ENCODE measurements at places on chromosomes 6 and 20. TPM values are rescaled to one million over a fixed set of nuclear protein-coding genes. Genes with fewer than 3 reads are reported as not detected.

Gene UNC93A
- not detected for total RNA-seq

Gene GTF2H4
- total RNA-seq: 21.3 TPM

GRCh38 chr6:108690326-108691049 is 129.8 kb downstream of the FOXO3 start:
- H3K36me3 ChIP-seq: peaks cover 16% of the 10 kb centered on the region
- no peak for DNase-seq
- H3K27ac ChIP-seq: peak overlapping the region; percentile 85
- H3K4me1 ChIP-seq: peaks cover 36% of the 10 kb centered on the region

DNA sequence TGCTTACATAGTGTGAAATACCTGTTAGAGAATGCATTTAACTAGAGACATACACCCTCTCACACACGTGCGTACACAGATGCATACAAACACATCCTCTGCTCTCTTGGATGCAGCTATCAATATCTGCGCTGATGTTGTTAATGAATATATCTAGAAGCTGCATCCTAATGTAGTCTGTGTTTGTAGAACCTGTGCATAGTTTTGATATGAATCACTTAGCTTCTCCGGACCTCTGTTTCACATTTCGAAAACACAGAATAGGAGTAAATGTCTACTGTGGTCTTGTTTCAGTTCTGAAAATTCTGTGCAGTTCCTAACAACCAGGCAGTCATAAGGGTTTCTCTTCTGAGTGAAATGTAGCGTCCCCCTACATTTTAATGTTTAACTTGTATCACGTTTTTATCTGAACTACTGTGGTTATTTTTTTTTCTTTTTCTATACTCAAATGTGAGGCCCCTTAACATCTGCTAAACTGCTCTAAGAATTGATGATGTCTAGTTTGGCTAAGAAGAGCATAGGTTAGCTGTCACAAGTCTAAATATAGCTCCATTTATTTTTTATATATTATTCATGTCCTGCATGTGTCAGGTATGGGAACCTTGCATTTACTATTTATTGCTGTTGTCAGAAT is 254.5 kb downstream of the TMEM242 start:
- no peak for DNase-seq
- H3K27me3 ChIP-seq: no peaks in the 10 kb centered on the region

- H3K27ac ChIP-seq: no peak overlapping the region
- no peaks in the 10 kb centered on the region for H3K27me3 ChIP-seq
- no peak for DNase-seq
- H3K36me3 ChIP-seq: peaks cover 2% of the 10 kb centered on the region
- H3K4me3 ChIP-seq: no peak overlapping the region
These were observed 109.3 kb downstream of the CFAP61 start for GRCh38 chr20:20161611-20162010.

DNA sequence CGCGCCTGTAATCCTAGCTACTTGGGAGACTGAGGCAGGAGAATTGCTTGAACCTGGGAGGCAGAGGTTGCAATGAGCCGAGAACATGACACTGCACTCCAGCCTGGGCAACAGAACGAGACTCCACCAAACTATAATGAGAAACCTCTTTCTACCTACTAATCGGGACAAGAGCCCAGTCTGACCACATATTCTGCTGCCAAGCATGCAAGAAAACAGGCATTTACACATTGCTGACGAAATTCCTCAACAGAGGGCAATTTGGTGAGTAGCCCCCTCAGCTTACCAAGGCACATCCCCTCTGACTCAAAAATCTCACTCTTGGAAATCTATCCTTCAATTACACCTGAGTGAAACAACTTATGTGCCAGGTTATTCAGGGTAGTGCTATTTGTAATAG is 81.2 kb downstream of the SLC23A2 start:
- H3K27me3 ChIP-seq: no peaks in the 10 kb centered on the region
- no peaks in the 10 kb centered on the region for H3K4me1 ChIP-seq
- no peaks in the 10 kb centered on the region for H3K36me3 ChIP-seq
- DNase-seq: no peak
- no peak overlapping the region for H3K27ac ChIP-seq

DNA sequence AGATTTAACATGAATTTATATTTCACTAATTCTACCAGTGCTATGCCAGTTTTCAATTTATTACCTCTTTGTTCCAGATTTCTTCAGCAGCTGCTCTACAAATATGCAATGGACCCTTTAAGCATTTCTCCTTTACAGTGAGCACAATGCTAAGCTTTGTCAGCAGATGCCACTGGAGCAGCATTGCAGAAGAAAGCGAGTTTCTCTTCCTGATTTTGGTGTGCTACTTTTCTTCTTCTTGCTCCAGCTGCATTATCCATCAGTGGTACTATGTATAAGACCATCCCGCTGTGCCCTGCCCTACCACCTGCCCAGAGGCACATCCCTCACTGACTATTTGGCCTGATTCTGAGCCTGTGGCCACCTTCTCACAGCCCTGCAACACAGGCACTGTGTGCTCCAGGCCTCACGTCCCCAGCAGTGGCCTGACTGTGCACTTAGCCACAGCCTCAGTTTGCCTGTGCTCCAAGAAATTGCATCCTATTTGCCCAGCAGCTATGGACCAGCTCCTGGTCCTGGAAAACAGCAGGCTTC is 84.1 kb downstream of the TNFAIP3 start:
- no peak overlapping the region for H3K4me3 ChIP-seq
- H3K4me1 ChIP-seq: no peaks in the 10 kb centered on the region
- DNase-seq: no peak
- H3K27ac ChIP-seq: no peak overlapping the region
- H3K27me3 ChIP-seq: no peaks in the 10 kb centered on the region

Gene MATN4
- not detected for total RNA-seq

- H3K4me3 ChIP-seq: no peak overlapping the region
- H3K4me1 ChIP-seq: peaks cover 5% of the 10 kb centered on the region
- H3K27me3 ChIP-seq: no peaks in the 10 kb centered on the region
- no peak overlapping the region for H3K27ac ChIP-seq
- H3K36me3 ChIP-seq: no peaks in the 10 kb centered on the region
- DNase-seq: no peak
These were observed 43.2 kb downstream of the TMEM242 start for GRCh38 chr6:157280157-157280556.

- H3K36me3 ChIP-seq: peaks cover 87% of the 10 kb centered on the region
- H3K27ac ChIP-seq: no peak overlapping the region
- H3K4me3 ChIP-seq: peak overlapping the region; percentile 40
These were observed 35.4 kb downstream of the CEP250 start for GRCh38 chr20:35490736-35491181.

DNA sequence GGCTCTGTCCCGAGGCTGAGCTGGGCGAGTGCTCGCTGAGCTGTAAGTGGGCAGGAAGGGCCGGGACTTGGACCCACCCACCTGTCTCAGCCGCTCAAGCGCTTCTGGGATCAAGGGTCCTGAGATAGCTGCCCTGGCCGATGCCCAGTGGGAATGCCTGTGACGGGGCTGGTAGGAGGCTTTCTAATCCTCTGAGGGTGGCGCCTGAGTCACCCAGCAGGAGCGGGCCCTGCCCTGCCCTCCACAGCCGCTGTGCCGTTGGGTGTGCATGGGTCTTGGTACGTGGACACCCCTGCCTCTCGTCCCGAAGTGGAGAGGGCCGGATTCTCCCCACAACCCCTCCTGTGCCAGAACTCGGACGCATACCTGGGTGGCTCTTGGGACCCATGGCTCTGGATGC is 43.1 kb upstream of the GATA5 start:
- peaks cover 26% of the 10 kb centered on the region for H3K4me1 ChIP-seq
- DNase-seq: peak; percentile 75
- no peak overlapping the region for H3K4me3 ChIP-seq
- H3K36me3 ChIP-seq: no peaks in the 10 kb centered on the region
- H3K27me3 ChIP-seq: no peaks in the 10 kb centered on the region
- no peak overlapping the region for H3K27ac ChIP-seq

GRCh38 chr6:41033776-41034175 is 5.2 kb downstream of the UNC5CL start:
- no peaks in the 10 kb centered on the region for H3K4me1 ChIP-seq
- H3K36me3 ChIP-seq: no peaks in the 10 kb centered on the region
- DNase-seq: no peak
- no peak overlapping the region for H3K4me3 ChIP-seq
- no peak overlapping the region for H3K27ac ChIP-seq
- no peaks in the 10 kb centered on the region for H3K27me3 ChIP-seq

DNA sequence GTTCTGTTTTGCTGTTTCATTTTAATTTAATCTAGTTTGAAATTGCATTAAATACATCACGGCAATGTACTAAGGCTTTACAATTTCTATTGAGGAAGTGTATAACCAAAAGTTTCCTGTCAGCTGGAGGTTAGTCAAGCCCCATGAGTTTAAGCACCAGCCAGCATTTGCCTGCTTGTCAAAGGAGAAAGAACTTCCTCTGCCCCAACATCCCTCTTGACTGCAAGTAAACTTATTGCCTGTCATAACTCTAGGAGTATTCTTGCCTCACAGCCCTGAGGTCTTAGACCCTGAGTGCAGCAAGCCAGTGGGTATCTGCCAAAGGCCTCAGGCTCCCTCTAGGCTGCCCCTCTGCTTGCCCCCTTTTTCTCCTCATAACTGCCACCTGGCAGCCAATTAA is 106.7 kb upstream of the INSM1 start:
- H3K4me1 ChIP-seq: no peaks in the 10 kb centered on the region
- DNase-seq: no peak

DNA sequence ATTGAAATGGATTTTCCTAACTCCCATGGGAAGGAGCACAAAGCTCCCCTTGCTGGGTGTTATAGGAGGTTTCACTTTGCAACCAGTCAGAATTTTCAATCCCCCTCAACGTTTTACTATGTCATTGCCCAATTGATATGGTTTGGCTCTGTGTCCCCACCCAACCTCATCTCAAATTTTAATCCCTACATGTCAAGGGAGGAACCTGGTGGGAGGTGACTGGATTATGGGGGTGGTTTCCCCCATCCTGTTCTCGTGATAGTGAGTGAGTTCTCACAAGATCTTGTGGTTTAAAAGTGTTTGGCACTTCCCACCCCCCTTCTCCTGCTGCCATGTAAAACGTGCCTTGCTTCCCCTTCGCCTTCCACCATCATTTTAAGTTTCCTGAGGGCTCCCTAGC is 62.9 kb downstream of the ZMYND8 start:
- DNase-seq: no peak
- no peak overlapping the region for H3K27ac ChIP-seq
- no peak overlapping the region for H3K4me3 ChIP-seq
- H3K36me3 ChIP-seq: peaks cover 87% of the 10 kb centered on the region
- peaks cover 15% of the 10 kb centered on the region for H3K4me1 ChIP-seq

Gene TGM6
- not detected for total RNA-seq

Gene CNBD2
- 17.8 TPM for total RNA-seq

DNA sequence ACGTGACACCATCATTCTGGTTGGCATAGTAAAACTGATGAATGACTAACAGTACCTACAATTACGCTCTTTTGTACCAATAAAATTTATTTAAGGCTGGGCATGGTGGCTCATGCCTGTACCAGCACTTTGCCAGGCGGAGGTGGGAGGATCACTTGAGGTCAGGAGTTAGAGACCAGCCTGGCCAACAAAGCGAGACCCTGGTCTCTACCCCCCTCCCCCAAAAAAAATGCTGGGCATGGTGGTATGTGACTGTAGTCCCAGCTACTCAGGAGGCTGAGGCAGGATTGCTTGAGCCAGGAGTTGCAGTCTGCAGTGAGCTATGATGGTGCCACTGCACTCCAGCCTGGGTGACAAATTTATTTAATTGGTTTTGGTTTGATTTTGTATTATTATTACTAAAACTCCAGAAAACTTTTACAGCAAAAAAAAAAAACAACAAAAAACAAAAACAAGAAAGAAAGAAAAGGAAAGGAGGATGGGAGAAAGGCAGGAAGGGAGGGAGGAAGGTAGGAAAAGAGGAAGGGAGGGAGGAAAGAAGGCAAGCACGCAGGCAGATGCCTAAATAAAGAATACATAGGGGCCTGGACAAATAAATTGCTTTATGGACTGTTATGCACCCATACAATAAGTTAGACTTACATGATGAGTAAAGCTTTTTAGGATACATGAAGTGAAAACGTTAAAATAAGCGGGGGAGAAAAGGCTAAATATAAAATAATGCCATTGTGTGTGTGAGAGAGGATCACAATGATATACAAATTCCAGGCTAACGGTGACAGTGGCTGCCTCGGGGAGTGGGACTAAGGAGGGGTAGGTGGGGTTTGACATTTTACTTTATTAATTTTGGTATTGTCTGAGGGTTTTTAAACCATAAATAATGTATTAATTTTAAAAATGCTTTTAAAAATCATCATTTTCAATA is 682 bp upstream of the ZSCAN9 start:
- H3K4me3 ChIP-seq: peak overlapping the region; percentile 84
- H3K27me3 ChIP-seq: peaks cover 1% of the 10 kb centered on the region
- peaks cover 30% of the 10 kb centered on the region for H3K36me3 ChIP-seq
- DNase-seq: no peak
- H3K4me1 ChIP-seq: peaks cover 10% of the 10 kb centered on the region

DNA sequence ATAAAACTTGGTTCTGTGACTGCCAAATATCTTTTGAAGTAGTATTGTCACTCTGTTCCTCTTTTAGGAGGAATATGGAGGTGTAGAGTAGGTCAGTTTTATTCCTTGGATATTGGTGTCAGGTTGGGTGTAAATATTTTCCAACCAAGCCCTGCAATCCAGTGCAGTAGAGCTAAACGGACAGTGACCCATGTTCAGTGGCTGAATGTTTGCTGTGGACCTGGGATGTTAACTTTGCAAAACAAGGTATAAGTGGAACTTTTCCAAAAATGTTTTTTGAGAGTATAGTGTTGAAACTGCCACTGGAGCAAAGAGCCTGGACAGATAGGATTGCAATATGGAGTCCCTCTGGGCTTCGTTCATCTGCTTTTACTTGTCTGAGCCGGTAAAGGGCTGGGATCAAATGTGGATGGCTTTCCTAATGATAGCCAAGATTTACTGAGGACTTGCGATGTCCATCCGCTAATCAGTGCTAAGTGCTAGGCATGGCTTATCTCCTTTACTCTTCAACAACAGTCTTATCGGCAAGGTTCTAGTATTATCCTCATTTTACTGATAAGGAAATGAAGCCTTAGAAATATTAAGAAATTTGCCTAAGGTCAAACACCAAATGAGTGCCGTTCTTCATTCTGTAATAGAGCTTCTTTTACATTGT is 69.0 kb upstream of the BACH2 start:
- no peaks in the 10 kb centered on the region for H3K27me3 ChIP-seq
- no peaks in the 10 kb centered on the region for H3K36me3 ChIP-seq
- no peak overlapping the region for H3K4me3 ChIP-seq
- peaks cover 16% of the 10 kb centered on the region for H3K4me1 ChIP-seq

GRCh38 chr20:46350201-46350985 is 42.1 kb upstream of the CDH22 start:
- no peak overlapping the region for H3K4me3 ChIP-seq
- no peak for DNase-seq
- H3K4me1 ChIP-seq: no peaks in the 10 kb centered on the region
- no peak overlapping the region for H3K27ac ChIP-seq
- H3K36me3 ChIP-seq: peaks cover 58% of the 10 kb centered on the region

GRCh38 chr6:160027931-160028330 is 59.0 kb downstream of the IGF2R start:
- peaks cover 61% of the 10 kb centered on the region for H3K4me1 ChIP-seq
- no peak overlapping the region for H3K4me3 ChIP-seq
- DNase-seq: no peak
- H3K27ac ChIP-seq: peak overlapping the region; percentile 80
- no peaks in the 10 kb centered on the region for H3K27me3 ChIP-seq

GRCh38 chr6:36323062-36323461 is 13.6 kb downstream of the BNIP5 start:
- H3K4me3 ChIP-seq: no peak overlapping the region
- H3K27ac ChIP-seq: no peak overlapping the region
- H3K4me1 ChIP-seq: no peaks in the 10 kb centered on the region
- no peak for DNase-seq
- H3K27me3 ChIP-seq: no peaks in the 10 kb centered on the region

Gene RNF144B
- total RNA-seq: 44.0 TPM
